ENCODE measurements at places on chromosomes 16 and 17.
A peak's percentile ranks its signal among the peaks of the same experiment; 100 is the strongest.

DNA sequence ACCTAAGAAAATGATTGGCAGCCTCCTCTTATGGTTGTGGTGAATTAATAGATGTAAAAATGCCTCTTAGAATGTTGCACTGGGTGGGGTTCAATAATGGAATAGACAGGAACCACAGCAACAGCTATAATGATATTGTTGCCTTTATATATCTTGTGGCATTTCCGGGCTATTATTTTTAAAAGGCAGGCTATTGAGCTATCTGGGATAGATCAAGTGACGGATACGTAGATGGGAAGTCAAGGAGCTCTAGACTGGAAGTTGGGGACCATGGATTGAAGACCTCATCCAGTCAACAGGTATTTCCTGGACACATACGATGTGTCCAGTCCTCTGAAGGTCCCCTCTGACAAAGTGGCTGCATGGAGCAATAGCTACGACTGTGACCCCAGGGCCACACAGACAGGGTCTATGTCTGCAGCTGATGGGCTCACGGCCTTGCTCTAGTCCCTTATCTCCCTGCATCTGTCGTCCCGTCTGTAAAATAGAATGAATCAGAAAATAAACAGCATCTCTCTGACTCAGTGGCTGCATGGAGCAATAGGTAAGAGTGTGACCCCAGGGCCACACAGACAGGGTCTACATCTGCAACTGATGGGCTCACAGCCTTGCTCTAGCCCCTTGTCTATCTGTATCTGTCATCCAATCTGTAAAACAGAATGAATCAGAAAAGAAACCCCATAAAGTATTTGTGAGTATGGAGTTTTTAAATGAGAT, 117.7 kb upstream of the FOXF1 start:
- DNase-seq = no peak

DNA sequence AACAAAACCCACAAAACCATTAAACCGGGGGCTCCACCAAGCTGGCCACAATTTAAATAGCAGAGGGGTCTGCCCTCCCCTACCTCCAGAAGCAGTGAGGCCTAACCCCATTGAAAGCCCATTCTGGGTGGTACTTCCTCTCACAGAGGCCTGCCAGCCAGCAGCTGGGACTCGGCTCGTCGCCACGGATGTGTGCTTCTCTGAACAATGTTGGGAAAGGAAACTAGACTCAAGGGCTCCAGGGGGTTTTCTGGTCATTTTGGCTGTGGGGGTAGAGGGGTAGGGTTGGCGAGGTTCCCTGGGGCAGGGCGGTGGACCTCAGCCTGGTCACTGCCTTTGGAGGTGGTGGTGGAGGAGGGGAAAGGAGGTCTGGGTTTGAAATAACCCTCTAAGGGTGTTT, 4.7 kb upstream of the PLCG2 start:
- DNase-seq = no peak

DNA sequence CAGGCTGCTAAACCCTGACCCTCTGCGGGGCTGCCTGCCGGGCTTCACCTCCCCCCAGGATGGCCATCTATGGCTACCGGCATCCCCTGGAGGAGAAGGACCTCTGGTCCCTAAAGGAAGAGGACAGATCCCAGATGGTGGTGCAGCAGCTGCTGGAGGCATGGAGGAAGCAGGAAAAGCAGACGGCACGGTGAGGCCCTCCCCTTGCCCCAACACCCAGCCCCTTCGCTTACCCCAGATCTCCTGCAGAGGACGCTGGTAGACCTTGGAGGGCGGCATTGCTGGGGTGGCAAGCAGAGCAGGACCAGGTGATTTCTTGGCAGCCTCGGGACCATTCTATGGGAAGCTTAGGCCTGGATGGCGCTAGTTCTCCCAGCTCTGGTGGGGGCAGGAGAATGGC, 24.5 kb downstream of the ABCC3 start:
- no peak for DNase-seq

- DNase-seq = peak; percentile 78
Observed at GRCh38 chr17:27630607-27631410, at the start of gene LGALS9. LGALS9 (plus strand) TSS chr17:27631188; CDS start chr17:27631266, 78 bp downstream.

GRCh38 chr16:194516-194915, 14.3 kb downstream of the HBQ1 start:
- DNase-seq = no peak

GRCh38 chr17:44916781-44917241, 1.5 kb upstream of the GFAP start:
- no peak for DNase-seq

- peak; percentile 40 for DNase-seq
Observed at GRCh38 chr16:3444032-3444388, 530 bp downstream of the NAA60 start.

GRCh38 chr16:73605309-73605708, 557.4 kb upstream of the ZFHX3 start:
- DNase-seq = no peak

DNA sequence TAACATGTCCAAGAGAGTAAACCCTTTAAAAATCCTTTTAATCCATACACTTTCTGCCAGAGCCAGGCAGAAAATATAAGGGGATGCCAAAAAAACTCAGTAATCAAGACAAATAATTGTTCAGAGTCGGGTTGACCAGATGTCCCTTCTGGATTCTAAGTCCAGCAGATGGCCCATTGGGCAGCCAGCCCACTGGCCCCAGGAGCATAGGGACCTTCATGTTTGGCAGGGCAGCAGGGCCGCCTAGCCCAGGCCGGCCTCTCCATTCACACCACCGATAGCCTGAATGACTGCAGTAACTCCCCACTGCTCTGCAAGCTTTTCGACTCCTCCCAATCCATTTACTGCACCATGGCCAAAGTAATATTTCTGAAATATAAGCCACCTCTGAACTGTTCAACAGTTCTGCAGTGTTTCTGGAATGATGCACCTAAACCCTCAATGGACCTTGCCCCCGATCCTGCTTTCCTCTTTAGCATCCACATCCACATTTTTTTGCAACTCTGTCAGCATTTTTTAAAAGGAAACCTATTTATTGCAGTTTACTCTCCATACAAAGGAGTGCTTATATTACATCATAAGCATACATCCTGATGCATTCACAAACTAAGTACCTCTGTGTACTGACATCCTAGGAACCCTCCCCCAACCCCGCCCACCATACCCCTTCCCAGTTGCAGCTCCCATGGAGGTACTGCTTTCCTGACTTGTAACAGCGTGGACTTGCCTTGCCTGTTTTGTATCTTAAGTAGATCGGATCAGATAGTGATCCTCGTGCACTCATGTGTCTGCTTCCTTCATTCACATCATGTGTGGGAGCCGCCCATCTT, 46.4 kb downstream of the LDHD start:
- no peak for DNase-seq

DNA sequence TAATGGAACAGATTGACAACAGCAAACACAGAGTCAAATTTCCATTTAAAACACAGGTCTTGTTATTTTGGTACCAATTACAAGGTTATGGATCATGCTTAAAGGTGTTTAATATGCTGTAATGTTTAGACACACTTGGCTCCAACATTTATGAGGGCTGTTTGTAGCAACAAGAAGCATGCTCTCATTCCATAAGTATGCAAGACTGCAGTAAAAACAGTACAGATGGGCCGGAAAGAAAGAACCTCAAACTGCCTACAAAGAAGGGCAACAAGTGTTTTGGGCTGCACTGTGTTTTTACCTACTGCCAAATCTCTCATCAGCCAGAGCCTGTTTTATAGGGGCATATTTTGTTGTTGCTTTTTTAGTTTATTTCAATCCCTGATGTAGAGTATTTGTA, 100.5 kb upstream of the HS3ST3A1 start:
- DNase-seq = no peak

GRCh38 chr17:64500862-64501765, 4.3 kb upstream of the POLG2 start:
- DNase-seq = no peak

DNA sequence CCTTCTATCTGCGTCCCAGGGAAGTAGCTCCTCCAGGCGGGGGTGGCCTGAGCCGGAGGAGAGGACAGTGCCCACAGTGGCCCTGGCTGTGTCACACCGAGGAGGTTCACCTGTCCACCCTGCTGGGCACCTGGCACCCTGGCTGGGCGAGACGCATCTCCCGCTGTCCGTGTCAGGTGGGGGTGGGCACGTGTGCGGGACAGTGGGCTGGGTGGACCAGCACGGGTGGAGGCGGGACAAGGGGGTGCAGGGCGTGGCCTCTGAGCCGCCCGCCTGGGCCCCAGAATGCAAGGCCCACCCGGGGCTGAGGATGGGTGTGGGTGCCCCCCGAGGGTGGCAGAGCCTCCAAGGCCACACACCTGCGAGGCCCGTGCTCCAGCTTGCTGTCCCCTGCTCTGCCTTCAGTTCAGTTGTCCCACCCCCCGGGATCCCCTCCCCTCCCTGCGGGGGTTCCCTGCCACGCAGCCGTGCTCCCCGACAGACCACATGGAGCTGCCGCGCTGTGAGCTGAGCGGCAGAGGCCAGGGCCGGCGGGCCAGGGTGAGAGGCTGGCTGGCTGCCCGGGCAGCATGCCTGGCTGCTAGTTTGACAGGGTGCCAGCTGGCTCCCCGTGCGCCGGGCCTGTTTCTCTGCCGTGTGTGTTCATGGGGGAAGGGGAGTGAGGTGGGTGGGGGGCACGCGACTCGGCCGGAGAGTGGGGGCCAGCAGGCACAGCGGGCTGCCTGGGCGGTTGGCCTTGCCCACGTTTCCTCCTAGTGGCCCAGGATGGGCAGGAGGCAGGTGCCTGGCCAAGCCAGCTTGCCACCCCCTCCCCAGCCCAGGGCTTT, 33.9 kb downstream of the BAHCC1 start:
- no peak for DNase-seq

GRCh38 chr17:48523010-48523409, 7.8 kb downstream of the HOXB1 start:
- no peak for DNase-seq

DNA sequence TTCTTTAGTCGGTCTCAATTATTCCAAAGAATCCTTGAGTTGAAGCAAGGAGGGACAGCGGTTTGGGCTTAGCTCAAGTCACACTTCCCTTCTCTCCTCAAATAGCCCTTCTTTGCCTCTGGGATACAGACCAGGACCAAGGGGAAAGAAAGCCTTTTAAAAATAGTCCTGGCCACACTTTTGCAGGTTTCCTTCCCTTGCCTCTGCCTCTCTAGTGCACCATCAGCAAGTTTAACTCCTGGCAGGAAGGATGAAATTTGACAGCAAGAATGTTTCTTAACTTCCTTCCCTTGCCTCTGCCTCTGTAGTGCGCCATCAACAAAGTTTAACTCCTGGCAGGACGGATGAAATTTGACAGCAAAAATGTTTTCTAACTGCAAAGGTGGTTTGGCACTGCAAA, 7.2 kb upstream of the G6PC1 start:
- no peak for DNase-seq

GRCh38 chr16:8571061-8571596, 19.2 kb downstream of the TMEM114 start:
- no peak for DNase-seq

GRCh38 chr16:8887952-8888560, 5.9 kb downstream of the LITAFD start:
- no peak for DNase-seq

DNA sequence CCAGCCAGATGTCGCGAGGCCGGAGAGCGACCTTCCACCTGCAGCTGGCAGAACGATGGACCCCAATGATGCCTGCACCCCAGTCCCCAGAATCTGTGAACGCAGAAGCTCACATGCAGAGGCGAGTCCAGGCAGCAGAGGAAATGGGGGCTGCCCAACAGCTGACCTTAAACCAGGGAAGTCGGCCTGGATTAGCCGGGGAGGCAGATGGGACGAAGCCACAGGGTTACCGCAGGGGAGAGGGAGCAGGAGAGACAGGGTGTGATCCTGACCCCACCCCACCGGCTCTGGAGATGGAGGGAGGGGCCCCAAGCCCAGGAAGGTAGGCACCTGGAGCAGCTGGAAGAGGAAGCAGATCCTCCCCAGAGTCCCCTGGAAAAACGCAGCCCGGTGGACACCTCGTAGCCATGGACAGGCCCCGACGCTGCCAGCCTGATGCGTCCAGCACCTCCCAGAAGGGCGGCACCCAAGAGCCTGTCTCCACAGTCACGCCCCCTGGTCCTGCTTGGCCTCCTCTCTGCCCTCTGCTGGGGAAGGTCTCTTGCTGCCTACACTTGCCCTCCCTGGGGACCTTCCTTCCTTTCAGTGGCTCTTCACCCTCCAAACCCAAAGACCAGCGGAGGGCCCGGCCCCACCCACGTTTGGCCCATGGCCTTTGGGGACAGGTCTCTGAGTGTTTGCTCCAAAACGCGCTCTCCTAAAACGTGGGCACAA, 37.3 kb downstream of the PIEZO1 start:
- peak; percentile 45 for DNase-seq

DNA sequence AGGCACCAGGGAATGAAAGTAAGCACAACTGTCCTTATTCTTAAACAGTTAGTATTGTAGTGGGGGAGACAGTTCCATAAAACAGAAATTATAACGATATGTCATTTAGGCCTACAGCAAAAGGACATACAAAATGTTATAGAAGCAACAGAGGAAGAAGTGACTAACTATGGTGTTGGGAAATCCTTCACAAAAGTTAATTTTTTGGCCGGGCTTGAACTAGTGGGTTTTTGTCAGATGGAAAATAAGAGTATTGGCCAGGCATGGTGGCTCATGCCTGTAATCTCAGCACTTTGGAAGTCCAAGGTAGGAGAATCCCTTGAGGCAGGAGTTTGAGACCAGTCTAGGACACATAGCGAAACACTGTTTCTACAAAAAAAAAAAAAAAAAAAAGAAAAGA, 127.8 kb downstream of the SSH2 start:
- no peak for DNase-seq

- DNase-seq = no peak
Observed at GRCh38 chr17:2995886-2996809, 67.3 kb downstream of the OR1D5 start.

DNA sequence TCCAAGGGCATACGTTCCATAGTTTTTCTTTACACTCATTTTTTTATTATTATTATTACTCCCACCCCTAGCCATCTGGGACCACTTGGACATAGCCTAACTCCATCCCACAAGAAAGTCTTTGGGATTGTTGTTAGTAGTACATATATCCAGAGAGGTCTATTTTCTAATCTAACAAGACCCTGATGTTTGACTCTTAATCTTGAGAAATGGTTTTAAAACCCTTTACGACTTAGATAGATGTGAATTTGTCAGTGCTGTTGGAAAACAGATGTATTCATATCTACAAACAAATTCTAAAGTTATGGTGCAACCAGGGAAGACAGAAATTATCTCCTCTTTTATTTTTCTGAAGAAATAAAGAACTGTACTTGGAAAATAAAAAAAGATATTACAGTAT, 197.8 kb downstream of the CDH11 start:
- no peak for DNase-seq

DNA sequence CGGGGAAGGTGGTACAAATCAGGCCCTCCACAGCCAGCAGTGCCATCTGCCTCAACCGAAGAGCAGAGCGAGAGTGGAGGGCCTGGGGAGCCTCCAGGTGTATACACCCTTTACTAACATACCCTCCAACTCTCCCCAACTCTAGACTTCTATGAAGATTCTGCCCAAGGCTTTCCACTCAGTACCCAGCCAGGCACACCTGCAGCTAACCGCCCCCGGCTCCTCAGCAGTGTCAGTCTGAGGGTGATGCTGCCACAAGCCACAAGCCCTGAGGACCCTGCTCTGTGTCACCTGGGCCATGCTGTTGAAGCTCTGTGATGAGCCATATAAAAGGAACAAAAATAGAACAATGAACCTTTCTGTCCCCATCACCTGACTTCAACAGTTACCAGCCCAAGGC, 3.8 kb downstream of the CENPV start:
- no peak for DNase-seq

- no peak for DNase-seq
Observed at GRCh38 chr17:35390663-35391062, 17.2 kb upstream of the SLFN11 start.
